ENCODE measurements at places on chromosomes 6 and 20. TPM values are rescaled to one million over a fixed set of nuclear protein-coding genes. Genes with fewer than 3 reads are reported as not detected.

Gene GMNN
- total RNA-seq: 14.5 TPM

Gene TMC2
- not detected for total RNA-seq

Gene MOXD1
- total RNA-seq: 24.2 TPM

Gene UST
- 8.5 TPM for total RNA-seq

Gene PLA2G7
- total RNA-seq: not detected

Gene NKX2-4
- total RNA-seq: not detected

Gene ZNF165
- 1.2 TPM for total RNA-seq

Measured in myometrial cell (primary cell).